Kidney (tissue), 22 donors: ENCODE measurements at places on chromosomes 7 and 10.

DNA sequence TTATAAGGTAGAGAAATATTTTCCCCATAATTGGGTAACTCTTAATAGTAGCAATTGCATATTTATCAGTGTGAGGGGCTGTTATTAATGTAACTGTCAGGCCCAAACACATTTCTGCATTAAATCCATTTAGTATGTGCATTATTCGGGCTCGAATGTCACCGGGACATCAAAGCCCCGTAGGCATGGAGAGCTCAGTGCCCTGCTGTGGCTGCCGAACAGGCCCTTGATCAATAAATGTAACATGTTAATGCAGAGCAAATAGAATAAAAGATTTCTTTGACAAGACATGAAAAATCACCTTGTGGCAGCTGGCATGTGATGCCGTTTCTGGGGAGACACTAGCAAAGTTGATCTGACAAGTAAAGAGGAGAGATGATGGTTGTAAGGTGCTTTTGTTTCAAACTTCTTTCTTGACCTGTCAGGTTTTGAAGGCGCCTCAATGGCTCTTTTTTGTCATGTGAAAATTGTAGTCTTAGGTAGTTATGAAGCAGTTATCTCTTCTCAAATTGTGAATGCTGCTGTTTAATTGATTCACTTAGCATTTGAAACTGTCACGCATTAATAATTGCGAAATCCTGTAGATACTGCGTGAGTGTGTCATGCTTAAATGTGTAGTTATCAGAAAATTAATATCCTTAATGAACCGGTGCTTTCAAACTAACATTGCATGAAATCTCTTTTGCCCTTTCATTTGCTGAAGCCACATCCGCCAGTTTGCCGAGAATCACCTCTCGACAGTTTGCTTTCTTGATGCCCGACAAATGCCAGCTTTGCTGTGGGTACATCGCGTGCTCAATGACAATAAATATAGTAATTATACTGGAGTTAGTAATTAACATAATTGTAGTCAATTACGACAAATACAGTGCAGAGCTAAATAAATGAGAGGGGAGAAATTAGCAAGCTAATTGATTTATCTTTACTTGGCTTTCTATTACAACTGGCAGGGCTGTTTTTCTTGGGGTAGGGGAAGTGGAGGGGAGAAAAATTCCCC, 19.5 kb downstream of the LRMDA start:
- no peak for DNase-seq

- DNase-seq, result peak; percentile 46
Observed at GRCh38 chr7:3294432-3295100, 6.5 kb upstream of the SDK1 start.

GRCh38 chr7:35546691-35547429, 148.1 kb downstream of the HERPUD2 start:
- no peak for DNase-seq

DNA sequence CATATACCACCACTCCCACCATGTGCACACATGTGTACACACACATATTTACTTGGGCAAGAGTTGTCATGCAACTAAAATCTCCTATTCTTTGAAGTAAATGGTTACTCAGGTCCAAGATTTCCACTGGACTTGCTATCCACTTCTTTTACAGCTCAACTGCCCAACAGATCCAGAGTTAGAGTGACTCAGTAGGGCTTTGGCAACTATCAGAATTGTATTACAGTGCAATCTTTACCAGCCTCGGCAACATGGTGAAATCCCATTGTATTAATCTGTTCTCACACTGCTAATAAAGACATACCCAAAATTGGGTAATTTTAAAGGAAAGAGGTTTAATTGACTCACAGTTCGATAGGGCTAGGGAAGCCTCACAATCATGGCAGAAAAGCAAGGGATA, 51.9 kb upstream of the ABLIM1 start:
- DNase-seq, result no peak

DNA sequence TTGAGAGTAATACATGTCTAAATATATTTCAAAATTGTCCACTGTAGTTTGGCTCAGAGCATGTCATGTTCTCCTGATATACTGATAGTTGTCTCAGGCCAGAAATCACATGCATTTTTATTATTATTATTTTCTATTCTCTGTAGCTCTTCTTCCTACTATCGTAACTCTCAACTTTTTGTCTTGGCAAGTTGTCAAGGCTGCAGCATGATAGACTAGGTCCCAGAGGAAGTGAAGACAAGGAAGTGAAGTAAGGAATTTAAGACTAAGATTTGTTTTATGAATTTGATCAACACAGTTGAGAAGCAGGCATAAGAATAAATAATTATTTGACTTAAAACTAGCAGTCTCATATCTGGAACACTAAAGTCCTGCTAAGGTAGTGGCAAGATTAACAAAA, 369.5 kb downstream of the ABCA13 start:
- DNase-seq, result no peak

GRCh38 chr7:29563590-29564495, at the start of gene PRR15:
Gene PRR15 (plus strand): TSS chr7:29563835. CDS start chr7:29566330, 2,495 bp downstream.
- DNase-seq, result peak; percentile 89

DNA sequence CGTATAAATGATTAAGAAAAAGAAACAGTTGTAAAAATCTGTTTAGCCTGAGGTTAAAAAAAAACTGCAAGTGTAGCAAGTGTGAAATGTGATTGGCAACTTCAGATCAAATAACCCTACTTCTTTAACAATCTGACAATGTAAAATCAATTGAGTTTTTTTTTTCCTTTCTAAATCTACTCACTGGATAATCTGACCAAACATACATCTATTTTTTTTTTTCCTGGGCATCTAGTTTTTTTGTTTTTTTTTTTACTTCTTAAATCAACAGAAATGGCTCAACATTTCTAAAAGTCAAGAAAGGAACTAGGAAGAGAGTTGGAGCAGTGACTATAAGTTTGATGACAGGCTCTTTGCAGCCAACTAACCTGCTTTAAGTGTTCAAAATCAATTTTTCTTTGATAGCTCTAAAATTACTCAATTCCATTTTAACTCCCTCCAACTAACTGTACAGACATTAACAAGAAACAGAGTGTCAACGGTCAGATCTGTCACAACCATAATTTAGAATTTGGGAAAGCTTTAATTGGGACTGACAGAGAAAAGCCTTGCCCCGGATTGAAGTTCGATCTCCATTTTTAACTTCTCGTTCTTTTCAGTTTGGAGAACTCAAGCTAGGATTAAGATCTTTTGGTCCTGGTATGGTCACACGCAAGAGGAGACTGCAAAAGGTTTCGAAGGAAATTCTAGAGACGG, 1.2 kb downstream of the ARL3 start:
- DNase-seq, result peak; percentile 40
